GM12892 (cell line): ENCODE measurements at places on chromosomes 4 and X.
A peak's percentile ranks its signal among the peaks of the same experiment; 100 is the strongest.

DNA sequence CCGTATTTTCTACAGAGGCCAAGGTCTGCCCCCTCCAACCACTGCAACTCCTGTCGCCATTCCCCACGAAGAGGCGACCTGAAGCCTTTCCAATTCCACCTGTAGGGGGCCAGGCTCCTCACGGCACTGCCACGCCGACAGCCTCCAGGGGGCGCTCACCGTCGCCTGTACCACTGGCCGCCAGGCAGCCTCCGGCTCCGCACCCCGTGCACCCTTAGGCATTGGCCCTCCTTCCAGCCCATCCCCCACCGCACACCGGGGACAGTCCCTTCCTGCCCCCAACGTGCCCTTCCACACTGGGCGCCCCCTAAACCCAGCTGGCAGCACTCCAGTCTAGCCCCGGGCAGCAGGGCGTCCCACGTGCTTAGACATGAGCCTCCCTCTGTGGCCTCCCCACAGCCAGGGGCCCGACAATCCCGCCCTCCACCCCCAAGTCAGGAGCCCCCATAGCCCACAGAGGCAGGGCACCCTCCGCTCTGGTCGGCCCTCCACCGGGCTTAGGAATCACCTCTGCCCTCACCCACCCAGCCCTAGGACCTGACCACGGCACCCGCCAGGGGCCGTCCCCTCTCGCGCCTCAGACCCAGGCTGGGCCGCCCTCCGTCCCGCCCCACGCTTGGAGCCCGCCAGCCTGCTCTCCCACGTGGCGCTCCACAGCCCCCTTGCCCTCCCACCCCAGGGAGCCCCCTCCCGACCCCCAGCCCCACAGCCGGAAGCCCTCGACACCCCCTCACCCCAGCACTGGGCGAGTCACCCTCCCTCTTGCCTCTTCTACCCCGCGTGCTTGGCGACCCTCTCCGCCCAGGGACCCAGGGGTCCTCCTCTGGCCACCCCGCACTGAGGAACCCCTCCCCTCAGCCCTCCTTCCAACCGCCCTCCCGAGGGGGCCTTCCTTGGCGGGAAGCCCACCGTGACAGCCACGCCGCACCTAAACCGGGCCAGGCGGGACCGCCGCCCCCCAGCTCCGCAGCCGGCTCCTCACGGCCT is 711 bp downstream of the PNMA6E start:
- peak; percentile 72 for DNase-seq

DNA sequence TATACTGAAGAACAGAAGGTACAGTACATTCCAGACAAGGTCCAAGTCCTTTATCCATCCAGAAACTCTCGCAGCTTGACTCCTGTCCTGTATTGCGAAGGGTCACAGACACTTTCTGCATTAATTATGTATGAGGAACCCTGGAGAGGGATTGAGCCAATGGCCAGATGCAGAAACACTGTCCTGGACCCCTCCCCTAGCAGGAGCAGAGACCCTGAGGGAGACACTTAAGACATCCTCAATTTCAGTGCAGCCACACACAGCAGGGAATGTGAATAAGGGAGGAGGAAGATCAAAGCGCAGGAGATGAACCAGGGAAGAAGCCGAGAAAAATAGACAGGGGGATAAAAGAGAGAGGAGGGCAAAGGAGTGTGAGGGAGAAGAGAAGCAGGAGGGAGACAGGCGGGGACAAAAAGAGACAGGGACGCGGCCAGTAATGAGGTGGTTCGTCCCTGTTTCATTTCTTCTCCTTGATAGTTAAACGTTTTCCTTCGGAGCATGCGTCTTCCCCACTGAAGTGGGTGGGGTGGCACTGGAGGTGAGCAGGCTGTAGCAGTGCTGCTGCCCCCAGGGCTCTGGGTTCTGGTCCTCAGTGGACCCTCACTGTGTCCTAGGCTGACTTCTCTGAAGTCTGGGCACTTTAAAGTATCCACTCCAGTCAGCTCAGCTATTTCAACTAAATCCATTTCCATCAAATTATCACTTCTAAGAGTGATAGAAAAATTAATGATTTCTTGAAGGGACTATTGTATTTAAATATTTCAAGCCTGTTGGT is 356.4 kb upstream of the NOCT start:
- DNase-seq = no peak

GRCh38 chr4:180434131-180434895 is 1808.9 kb upstream of the TENM3 start:
- no peak for DNase-seq

DNA sequence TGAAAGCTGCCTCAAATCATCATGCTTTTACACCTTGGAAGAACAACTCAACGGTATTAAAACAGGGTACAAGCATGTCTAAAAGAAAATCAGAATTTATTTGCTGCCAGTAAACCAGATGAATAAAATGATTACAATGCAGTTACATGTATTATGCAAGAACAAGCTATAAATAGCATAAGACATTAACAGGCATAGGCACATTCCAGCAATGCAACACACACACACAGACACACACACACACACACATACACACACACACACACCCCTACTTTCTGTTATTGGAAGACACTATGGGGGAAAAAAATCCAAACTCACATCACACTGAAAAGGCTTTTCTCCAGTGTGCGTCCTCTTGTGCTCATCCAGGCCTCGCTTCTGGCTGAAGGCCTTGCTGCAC is 212.5 kb downstream of the PRDM5 start:
- DNase-seq = no peak

GRCh38 chr4:142582340-142582739 is 263.8 kb downstream of the INPP4B start:
- no peak for DNase-seq

DNA sequence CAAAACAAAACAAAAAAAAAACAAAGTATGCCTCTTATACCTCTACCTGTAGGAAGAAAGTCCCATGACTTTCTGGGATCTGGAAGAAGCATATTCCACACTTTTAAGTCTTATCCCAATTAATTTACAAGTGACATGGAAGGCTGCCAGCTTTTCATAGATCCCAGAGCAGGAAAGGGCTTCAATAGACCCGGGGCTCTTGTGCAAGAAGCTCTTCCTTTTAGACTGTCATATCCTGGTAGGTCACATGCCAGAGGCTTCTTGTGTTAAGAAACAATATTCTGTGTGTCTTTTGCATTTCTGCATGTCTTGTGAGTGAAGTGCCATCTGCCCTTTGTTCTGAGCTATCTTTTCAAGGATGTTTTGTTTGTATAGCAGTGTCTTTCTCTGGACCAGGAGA is 84.4 kb upstream of the PHOX2B start:
- no peak for DNase-seq

- no peak for DNase-seq
Observed at GRCh38 chrX:148135738-148136137, 154.6 kb downstream of the FMR1NB start.

DNA sequence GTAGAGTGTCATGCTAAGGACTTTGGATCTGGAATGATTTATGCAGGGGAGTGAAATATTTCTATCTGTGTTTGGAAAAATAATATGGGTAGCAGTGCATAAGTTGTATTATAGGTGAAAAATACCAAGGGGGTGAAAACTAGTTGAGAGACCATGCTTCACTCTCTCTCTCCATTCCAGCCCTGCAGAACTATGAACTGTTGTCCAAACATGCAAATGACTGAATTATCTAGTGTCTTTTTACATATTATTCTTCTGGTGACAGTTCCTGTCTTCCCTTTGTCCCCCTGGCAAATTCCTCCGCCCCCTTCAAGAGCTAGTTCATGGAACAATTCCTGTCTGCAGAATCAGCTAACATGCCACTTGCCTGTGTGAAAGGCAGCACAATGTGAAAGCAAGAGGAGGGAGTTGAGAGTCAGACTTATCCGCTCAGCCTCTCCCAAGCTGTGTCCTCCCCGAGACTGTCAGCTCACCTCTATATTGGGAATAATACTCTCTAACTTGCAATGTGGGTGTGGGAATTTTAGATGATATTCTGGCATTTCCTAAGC is 2.3 kb downstream of the PF4 start:
- no peak for DNase-seq

- DNase-seq = no peak
Observed at GRCh38 chr4:76568262-76568661, 133.2 kb downstream of the SHROOM3 start.
